ENCODE measurements at places on chromosomes 7 and 10.
A peak's percentile ranks its signal among the peaks of the same experiment; 100 is the strongest.

GRCh38 chr10:110858297-110858934 lies 13.3 kb upstream of the PDCD4 start:
- no peak for DNase-seq

DNA sequence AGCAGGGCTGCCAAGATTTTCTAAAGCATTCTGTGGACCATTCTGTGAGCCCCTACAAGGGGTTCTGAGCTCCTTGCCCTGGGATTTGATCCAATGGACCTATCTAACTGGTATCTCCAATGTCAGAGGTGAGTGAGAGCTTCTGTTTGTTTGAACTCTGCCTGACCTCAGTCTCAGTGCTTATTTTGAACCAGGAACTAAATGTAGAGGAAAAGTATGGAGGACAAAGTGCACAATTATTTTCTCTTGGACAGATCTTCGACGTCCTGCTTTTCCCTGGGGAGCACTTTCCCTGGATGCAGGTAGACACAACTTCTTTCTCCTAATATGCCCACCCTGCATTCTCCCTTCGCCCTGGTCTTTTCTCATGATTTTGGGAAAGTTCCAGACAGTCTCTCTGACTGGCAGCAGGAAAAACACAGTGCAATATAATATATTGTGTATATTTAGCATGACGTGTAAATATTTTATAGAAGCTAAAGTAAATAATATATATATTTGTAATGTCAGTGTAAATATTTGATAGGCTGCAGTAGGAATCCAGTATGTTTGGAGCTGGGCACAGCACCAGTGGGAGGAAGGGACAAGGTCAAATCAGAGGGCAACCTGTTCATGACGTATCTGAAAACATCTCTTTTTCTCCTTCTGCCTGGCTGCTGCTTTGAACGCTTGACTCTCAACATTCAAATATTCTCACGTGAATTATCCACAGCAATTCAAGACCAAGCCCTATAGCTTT lies 184.0 kb upstream of the LYZL1 start:
- DNase-seq = no peak

- DNase-seq = no peak
Observed at GRCh38 chr7:142813226-142813625, 41.6 kb upstream of the EPHB6 start.

DNA sequence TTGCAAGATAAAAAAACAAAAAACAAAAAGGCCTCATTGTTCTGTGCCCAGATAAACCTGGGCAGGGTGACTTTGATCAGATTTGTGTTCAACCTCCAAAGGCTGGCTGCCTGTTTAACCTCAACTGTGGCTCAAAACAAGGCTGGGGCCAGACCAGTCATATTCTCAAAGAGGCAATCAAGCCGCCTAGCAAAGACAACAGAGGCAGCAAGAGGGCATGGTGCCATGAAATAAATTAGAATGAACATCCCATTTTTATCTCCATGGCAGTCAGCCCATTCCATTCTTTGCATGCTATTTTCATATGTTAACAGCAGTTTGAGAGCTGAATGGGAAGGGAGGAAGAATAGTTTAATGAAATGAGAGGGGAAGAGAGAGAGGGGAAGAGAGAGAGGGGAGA lies 1150.3 kb downstream of the TYW1 start:
- DNase-seq = no peak

DNA sequence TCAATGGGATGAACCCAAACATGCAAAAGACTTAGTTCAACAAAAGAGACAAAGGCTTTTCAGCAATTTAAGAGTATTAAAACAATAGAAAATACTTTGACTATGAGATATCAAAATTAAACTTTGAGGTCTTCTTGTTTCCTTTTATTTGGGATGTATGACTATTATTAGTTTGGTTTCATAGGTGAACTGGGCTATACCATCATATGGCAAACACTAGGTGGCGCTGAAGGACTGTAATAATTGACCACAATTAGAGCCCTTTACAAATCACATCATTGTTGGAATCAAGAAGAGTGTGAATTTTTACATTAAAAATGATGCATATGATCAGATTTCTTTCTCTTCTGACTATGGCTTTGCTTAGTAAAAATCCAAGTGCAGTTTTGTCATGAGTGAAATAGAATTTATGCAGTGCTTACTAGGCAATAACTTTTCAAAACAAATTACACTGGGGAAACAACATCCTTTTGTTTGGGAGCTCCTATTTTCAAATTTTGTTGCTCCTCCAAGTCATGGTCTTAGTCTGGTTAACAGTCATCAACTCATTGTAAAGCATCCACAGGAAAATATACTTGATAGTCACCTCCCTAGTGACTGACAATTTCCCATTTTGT lies 14.7 kb upstream of the NXPH1 start:
- peak; percentile 30 for DNase-seq

DNA sequence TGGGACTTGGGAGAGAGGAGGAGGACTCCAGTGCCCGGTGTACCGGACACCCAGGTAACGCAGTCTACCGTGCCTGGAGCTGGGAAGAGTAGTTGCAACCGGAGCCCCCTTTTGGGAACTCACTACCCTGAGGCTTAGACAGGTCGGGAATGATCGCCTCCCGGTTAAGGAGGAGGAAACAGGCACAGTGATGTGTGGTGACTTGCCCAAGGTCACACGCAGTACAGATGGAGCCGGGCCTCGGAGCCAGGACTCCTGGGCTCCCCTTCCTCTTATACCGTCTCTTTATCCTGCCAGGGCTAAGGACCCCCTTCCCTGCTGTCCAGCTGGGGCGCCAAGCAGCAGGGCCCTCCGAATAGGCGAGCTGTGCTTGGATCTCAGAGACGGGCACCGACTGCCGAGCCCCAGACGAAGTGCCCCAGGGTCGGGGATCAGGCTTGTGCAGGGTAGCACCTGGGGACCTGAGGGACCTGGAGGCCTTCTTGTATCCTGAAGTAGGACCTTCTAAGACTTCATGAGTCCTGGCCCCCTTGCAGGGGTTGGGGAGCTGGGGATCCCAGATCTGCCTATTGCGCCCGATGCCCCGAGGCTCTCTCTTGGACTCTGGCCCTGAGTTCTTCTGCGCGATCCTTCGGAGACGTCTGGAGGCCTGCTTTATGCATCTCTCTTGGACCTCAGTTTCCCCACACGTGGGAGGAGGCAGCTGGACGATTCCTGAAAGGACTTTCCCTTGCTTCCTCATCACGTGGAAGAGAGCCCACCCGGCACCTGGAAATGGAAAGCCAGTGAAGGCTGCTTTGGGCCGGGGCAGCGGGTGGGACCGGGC lies 767 bp upstream of the CYP26A1 start:
- no peak for DNase-seq

- no peak for DNase-seq
Observed at GRCh38 chr10:52486840-52487611, 172.9 kb downstream of the DKK1 start.

DNA sequence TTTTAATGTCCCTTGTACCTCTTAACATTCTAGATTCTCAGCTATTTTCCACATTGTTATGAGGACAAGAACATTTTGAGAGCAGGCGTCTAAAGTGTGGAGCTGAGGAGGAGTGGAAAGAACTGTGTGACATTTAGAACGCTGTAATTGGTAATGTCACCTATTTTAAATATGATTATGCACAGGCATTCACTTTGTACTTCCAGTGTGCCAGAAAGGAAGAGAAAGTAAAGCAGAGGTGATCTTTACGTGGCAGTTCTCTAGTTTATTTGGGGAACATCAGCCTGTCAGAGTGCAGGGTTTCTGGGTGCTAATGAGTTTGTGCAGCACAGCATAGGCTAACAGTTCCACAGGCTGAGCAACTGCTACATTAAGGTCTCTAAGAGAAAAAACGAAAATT lies 498.4 kb upstream of the POM121L12 start:
- DNase-seq = no peak

GRCh38 chr7:22920672-22921071 lies 93.3 kb downstream of the HYCC1 start:
- DNase-seq = no peak

DNA sequence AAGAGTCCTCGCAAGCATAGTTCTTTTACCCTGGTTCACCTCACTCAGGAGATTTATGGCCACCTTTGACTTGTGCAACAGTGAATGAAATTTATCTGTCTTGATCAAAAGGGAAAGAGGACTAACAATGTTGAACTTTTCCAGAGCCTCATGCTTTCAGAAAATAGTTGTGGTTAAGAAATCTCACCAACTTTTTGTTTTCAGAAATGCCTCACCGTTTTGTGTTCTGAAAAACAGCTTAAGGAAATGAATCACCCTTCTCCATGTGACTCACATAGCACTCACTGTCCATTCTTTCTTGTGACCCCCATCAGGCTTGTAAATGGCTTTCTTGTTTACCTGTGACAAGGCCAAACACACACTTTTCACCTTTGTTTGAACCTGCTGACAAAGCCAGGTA lies 148.6 kb upstream of the FAM3C start:
- no peak for DNase-seq

GRCh38 chr10:34941471-34942357 lies 126.6 kb upstream of the PARD3 start:
- DNase-seq = no peak

DNA sequence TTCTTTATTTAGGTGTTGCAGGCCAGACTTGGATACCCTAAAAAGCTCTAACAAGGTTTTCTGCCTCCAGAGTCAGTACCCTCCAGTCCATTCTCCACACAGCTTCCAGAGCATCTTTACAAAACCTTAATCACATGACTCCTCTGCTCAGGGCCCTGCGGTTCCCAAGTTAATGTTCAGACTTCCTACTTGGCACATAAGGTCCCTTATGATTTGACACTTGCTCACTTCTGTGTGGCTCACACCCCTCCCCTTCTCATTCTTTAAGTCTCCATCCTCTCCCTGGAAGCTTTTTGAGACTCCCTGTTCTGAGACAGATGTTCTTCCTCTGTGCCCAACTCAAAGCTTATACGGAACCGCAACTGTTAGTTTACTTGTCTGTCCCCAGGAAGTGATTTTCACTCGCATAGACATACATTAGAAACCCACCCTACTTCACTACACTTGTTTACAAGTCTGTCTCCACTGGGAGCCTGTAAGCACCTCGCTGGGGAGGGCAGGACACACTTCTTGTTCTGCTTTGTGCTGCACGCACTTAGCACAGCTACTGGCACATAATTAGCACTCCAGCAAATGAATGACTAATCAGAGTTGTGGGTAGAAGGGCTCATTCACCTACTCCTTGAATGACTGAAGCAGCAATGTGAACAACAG lies 154.3 kb upstream of the LAMB4 start:
- DNase-seq = no peak

- no peak for DNase-seq
Observed at GRCh38 chr7:37537439-37537838, 88.8 kb upstream of the ELMO1 start.

- DNase-seq = no peak
Observed at GRCh38 chr10:97922022-97922758, 72.5 kb downstream of the GOLGA7B start.

- no peak for DNase-seq
Observed at GRCh38 chr10:65891073-65891981, 1034.5 kb upstream of the LRRTM3 start.

GRCh38 chr7:133452577-133452976 lies 199.7 kb downstream of the EXOC4 start:
- DNase-seq = no peak

- DNase-seq = no peak
Observed at GRCh38 chr10:6146013-6146785, 56.5 kb upstream of the PFKFB3 start.

DNA sequence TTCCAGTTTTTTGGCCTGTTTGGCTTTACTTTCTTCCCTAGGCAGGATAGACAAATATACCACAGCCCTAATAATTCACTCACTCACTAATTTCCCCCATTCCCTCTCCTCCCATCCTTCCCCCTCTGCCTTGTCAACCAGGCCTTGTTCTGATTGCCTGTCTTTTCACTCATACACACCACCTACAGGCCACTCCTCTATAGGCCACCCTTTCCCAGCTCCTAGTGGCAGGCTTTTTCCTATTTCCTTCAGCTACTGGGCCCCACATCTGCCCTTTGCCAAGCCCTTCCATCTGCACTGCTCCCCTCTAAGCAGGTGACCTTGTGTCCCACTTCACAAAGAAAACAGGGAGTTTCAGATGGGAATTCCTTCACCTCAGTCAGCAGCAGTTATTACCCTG lies 59.8 kb upstream of the MSRB2 start:
- no peak for DNase-seq

All from CD8-positive, alpha-beta memory T cell (primary cell).